ENCODE measurements at places on chromosomes 1 and 21.

DNA sequence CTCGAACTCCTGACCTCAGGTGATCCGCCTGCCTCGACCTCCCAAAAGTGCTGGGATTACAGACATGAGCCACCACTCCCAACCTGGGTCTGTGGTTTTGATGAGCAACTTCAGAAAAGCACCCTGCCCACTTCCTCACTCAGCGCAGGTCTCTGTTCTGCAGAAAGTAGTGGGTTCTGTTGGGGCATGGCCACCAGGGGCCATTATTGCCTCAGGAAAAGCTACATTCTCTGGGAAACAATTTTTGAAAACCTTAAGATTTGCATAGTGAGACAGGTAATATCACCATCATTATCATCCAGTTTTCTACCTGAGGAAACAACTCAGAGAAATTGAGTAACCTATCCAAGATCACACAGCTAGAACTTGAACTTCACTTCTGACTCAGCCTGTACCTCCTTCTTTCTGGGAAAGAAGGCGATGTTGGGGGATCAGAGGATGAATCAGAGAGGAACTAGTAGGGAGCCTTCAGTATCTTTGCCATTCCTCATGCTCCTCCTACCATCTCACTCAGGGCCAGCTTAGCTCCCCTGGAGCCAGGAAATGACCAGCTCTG, 7.1 kb upstream of the NES start:
- DNase-seq = no peak

GRCh38 chr1:184930232-184930631, 44.1 kb downstream of the NIBAN1 start:
- no peak for DNase-seq

DNA sequence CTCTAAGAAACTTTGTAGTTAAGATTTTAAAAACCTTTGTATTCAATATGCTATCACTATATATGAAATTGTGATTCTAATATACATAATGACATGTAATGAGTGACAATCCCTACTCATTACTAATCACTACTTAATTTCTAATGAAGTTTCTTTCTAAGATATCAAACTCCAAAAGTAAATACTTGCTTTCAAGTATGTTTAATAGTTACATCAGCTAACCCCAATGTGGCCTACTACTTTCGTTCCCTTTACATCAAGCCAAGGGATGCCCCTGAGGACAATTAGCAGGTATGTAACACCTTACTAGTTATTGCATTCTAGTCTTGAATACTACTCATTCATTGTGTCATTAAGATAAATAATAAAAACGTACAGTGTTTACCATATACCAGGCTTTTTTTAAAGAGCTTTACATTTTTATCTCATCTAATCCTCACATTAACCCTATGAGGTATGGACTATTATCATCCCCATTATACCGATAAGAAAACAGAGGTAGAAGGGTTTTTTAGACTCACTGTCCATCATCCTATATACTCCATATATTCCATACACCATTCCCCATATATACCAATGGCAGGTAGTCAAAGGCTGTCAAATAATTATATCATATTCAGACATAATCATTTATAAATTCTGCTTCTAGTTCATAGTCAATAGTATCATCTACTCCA, 4.2 kb downstream of the PPP1R15B start:
- no peak for DNase-seq

GRCh38 chr1:193025218-193025617, 33.9 kb downstream of the UCHL5 start:
- no peak for DNase-seq

- DNase-seq = no peak
Observed at GRCh38 chr1:27577504-27578188, 26.3 kb downstream of the AHDC1 start.

GRCh38 chr1:145961425-145962156, 2.8 kb downstream of the ANKRD34A start:
- peak; percentile 44 for DNase-seq

GRCh38 chr1:227621211-227621610, 57.9 kb downstream of the ZNF678 start:
- no peak for DNase-seq

DNA sequence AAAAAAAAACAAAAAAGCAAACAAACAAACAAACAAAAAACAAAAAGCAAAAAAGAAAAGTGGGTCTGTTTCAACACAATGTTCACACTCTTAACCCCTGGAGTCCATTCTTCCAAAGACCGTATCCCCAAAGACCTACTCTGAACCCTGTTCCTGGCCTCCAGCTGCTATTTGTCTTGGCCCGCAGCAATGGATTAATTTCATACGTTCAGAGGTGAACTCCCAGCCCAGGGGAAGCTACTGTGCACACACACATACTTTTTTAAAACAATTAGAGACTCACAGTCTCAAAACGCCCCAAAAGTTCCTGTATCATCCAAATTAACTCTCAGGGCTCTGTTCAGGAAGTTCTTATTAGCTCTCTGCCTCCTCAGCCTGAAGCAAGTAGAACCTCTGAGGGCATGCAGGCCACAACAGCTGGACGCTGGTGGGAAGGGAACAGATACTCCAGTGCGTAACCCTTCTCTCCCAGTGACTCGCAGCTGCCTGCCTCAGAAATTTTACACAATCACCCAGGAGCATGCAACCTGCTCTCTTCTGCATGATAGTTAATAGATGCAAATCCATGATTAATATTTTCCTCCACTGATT, 395.4 kb downstream of the RRAGC start:
- DNase-seq = no peak

- no peak for DNase-seq
Observed at GRCh38 chr21:33492571-33492970, 1.1 kb upstream of the DNAJC28 start.

DNA sequence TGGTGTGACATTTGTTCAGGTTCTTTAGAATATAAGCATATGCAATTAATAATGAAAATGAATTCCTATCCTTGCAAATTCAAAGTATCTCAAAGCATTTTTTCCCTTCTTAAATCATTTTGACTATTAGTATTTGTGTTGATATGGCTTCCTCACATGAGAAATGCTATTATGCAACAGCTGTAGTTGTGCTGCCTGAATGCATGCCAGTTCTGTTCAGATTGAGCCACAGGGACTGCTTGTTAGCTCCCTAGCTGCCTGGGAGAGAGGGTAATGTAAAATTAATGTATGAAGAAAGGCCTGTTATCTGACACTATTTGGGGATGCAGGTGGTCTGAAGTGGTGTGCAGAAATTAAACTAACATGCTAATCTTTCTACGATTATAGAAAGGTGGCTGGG, 45.5 kb downstream of the CACHD1 start:
- no peak for DNase-seq

- DNase-seq = no peak
Observed at GRCh38 chr1:38370716-38371504, 324.3 kb upstream of the POU3F1 start.

DNA sequence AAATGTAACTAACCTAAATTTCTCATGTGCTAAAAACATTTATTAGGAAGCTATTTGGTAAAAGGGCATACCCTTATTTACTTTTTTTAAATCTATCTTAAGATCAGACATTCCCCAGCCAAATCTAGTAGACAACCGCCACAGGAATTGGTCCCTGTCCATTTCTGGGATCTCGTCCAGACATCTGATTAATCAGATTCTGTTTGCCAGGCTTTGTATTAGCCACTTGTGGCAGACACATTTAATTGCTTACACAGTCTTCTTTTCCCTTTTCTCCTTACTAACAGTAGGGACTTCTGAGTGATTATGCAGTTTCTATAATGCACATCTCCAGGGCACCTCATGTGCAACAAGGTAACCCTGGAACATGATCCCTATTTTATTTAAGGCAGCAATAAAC, 449.0 kb upstream of the RGS18 start:
- no peak for DNase-seq

GRCh38 chr1:119385650-119386049, 17.1 kb downstream of the HAO2 start:
- no peak for DNase-seq

DNA sequence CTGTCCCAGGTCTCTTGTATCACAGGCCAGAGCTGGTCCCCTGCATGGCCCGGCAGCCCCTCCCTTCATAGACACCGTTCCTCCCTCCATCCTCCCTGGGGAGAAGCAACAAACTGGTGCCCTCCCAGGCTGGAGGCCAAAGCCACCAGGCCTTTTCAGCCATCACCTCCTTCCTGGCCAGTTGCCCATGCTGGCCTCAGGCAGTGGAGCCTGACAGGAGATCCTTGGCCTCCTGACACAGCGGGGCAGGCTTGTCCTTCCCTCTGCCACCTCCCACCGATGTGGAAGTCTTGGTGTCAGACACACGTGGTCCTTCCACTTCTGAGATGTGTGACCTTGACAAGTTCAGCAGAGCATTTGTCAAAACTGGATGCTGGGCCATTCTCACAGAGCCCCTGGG, 206.0 kb downstream of the HIVEP3 start:
- DNase-seq = no peak

DNA sequence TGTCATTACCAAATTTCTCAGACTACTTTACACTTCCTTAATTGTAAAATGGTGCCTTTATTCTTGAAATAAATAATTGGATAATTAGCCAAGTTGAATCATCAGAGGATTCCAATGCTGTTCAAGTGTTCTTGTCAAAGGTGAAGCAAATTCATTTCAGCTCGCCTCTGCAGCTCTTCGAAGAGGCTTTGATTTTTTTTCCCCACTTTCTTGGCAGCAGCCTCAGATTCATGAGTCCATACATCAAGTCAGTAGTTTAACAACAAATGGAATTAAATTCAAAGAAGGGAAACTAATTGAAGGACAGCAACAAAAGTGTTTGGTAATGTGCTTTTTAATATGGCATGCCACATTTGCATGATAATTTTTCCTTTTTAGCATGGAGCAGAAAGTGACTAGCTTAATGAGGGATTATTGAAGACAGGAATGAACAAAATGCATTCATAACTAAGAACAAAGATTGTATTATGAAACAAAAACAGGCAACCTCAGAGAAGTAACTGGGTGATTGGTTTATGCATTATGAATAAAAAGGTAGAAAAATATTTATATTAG, 239.0 kb downstream of the USH2A start:
- no peak for DNase-seq

- DNase-seq = no peak
Observed at GRCh38 chr1:156464335-156464734, 36.2 kb downstream of the MEF2D start.

DNA sequence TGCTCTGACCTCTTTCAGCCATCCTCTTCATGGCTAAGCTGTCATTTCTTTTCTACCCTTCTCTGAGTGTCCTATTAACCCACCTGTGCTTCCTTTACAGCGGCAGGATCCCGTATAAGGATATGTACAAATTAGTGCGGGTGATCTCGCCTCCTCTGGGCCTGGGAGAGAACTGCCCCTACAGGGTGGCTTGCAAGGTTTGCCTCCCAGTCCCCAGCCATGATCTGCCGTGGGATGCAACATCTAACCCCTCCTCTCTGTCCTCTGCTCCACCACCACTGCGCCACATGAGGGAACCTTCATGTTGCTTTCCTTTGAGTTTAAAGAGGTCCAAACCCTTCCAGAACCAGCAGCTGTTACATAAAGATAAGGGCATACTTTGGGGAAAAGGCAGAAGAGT, 282.2 kb downstream of the ZNF648 start:
- DNase-seq = no peak

- no peak for DNase-seq
Observed at GRCh38 chr1:82273816-82274215, 473.1 kb downstream of the ADGRL2 start.

- DNase-seq = no peak
Observed at GRCh38 chr1:216739793-216740192, 16.6 kb upstream of the ESRRG start.

- DNase-seq = no peak
Observed at GRCh38 chr1:115338457-115338820, 390 bp upstream of the NGF start.

DNA sequence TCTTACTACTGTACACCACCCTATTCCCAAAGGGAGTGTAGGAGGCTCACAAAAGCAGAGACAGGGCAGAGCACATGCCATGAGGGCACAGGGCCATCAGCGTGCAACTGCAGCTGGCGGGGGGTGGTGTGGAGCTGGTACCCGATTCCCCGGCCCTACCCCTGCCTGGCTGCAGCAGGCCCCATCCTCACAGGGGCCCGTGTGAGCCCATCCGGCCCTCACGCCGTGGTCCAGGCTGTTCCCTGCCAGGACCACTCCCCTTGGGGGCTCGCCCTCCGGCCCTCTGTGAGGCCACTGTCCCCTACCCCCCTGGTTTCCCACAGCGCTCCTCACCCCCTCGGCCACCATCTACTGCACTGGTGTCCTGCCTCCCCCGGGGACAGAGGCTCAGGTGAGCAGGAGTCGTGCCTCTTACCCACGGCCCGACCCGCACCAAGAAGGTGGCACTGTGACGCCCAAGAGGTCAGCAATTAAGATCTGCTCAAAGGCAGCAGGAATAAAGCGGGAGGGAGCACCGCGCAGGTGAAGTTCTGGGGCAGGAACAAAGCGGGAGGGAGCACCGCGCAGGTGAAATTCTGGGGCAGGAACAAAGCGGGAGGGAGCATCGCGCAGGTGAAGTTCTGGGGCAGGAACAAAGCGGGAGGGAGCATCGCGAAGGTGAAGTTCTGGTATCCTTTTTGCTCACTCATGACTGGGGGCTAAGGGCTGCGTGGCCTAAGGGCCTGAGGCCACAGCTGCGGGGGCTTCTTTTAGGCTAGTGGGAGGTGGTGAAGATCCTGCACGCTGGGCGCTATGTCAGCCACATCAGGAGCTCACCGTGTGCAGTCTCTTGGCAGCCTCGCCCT, 3.9 kb downstream of the POFUT2 start:
- no peak for DNase-seq

DNA sequence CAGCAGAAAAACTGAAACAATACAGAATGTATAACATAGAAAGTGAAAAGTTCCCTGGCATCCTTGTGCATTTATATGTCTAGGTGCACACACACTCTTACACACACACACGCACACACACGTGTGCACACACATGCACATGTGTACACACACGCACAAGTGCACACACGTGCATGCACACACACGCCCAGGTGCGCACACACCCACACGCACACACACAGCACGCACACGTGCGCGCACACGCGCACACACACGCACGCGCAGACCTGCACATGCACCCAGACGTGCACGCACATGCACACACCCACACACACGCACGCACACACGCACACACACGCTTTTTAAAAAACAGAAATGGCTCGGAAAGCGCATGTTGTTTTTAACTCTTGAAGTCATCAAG, 86.5 kb downstream of the NUF2 start:
- DNase-seq = no peak

DNA sequence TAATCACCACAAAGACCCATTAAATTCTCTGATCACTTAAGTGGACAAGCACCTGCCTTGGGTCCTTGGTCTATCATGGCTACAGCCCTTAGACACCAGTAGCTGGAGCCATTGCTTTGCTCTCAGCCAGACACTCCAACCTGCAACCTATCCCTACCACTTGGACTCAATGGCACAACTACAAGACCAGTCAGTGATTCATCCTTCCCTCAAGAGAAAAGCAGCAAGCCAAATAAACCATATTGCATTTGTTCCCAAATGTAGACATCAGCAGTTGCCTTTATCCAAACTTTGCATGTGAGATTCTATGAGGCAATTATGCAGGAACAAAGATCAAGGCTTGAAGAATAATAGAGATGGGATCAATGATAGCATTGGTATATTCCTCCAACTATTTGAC, 263.4 kb downstream of the HHIPL2 start:
- no peak for DNase-seq
